AG10803 (cell line): ENCODE measurements at places on chromosomes 3 and 15.

DNA sequence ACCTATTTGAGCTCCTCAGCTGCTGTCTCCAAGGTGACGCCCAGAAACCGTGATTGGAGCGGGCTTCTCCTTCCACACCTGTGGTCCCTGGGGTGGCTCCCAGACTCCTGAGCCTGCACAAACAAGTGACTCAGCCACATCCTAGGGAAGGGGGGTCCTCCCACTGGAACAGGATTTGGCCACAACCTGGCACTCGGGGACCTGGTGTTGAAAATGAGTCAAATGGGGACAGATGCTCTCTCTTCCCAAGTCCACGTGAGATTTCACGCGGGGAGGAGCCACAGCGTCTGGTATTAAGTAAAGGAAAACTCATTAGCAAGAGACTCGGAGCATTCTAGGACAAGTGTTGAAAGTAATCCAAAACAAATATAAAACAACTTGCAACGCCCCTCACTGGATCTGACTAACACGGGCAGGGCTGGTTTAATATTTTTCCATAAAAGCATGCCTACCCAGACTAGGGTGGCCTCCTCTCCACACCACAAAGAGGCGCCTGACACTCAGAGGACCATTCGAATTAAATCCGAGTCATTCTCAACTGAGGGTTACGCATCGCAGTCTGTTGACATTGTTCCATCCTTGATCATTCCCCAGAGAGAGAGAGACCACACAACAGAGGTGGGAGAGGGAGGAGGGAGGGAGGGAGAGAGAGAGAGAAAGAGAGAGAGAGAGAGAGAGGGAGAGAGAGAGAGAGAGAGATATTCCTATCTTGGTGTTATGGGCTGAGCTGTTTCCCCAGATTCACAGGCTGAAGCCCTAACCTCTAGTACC, 74.4 kb downstream of the MGLL start:
- peak; percentile 88 for DNase-seq

- no peak for DNase-seq
Measured at GRCh38 chr3:95710684-95711083, 1103.7 kb upstream of the EPHA6 start.

GRCh38 chr3:9779721-9780457, 10.1 kb upstream of the CAMK1 start:
- DNase-seq = no peak

GRCh38 chr3:119557877-119558269, 1.5 kb downstream of the CD80 start:
- DNase-seq = no peak

GRCh38 chr3:123749711-123750110, 134.4 kb downstream of the MYLK start:
- peak; percentile 99 for DNase-seq

GRCh38 chr3:16200411-16200810, 25.9 kb downstream of the GALNT15 start:
- DNase-seq = peak; percentile 61

- DNase-seq = peak; percentile 83
Measured at GRCh38 chr3:138347960-138348753, at the start of gene MRAS. TSS of gene MRAS (plus strand) at chr3:138348579. CDS start at chr3:138372884, 24,305 bp downstream.

DNA sequence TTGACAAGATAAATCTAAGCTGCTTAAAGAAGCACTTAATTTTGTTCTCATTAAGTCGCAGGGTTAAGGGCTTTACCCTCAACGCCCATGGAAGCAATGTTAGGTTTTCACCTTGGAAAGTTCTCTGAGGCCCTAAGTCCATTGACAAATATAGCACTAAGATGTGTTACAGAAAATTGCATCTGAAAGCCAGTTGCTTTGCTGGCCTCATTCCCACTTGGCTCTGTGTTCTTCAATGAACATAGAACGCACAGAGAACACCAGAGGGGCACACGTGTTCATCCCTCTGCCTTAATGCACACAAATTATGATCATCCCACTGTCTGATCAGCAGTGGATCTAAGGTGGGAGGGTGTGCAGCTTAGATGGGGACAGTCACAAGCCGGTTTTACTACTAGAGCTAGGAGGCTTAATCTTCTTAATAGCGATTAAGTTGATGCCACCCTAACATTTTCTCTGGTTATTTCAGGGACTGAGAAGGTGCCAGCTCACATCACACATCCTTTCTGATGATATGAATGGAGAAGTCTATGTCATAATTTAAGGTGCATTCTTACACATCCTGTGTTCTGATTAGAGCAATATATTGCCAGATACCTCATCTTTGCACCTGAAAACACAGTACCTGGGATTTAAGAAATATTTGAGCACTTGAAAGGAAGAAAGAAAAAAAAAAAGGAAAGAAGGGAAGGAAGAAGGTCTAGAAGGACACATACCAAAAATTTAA, 224.4 kb upstream of the ICE2 start:
- no peak for DNase-seq

DNA sequence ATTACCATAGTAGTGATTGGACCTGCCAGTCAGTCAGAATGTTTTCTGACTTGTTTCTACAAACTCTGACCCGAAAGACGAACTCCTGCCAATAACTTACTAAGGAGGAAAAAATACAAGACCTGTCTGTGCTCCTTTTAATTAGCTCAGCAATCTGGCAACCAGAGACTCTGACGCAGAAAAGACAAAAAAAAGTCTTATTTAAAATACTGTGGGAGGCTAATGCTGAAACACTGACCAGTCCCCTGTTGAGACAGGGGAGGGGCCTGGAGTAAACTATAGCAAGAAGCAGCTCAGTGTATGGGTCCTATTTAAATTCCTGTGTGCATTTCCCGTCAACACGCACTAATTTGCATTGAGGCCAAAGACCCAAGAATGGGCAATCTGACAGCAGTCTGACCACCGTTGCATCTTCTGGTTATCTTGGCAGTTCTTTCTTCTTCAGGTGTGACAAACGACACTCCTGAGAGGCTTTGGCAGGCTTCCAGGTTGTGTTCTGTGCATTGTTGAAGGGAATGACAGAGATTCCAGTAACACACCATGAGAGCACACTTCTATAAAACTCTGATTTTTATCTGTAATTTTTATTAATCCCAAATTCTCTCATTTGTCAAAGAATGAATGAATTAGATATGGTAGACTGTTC, 1114.3 kb downstream of the IGSF11 start:
- DNase-seq = no peak

DNA sequence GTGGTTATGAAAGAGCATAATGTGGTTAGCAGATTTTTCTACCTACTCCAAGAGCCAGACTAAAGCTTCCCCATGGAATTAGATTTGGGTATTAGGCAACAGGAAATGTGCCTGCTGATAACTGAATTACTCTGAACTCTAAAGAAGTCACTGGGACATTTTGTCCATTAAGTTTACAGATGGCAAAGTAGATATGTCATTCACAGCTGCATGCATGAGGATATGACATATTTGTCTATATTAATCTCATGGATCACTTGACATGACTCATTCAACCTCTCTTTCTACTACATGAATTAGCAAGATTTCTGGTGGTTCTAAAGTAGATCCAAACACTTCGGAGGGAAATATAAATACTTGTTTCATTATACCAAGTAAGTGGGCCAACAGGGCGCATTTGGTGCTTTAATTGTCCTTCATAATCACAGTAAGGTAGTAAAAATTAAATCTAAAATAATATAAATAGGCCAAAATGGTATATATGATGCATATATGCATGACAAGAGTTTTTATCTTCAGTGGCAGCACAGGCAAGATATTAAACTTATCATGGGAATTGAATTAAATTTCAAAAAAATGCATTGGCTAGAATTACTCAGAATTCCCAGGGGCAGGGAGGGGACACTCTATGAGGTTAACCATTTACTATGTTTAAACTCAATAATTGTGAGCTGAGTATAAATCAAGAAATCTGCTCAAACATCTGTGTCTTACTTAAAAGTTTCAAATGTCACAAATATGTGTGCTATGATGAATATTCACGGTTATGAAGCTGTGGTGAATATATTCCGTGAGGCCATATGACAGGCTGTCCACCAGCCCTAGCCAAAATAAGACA, 365.3 kb upstream of the KCNMB2 start:
- DNase-seq = peak; percentile 85

DNA sequence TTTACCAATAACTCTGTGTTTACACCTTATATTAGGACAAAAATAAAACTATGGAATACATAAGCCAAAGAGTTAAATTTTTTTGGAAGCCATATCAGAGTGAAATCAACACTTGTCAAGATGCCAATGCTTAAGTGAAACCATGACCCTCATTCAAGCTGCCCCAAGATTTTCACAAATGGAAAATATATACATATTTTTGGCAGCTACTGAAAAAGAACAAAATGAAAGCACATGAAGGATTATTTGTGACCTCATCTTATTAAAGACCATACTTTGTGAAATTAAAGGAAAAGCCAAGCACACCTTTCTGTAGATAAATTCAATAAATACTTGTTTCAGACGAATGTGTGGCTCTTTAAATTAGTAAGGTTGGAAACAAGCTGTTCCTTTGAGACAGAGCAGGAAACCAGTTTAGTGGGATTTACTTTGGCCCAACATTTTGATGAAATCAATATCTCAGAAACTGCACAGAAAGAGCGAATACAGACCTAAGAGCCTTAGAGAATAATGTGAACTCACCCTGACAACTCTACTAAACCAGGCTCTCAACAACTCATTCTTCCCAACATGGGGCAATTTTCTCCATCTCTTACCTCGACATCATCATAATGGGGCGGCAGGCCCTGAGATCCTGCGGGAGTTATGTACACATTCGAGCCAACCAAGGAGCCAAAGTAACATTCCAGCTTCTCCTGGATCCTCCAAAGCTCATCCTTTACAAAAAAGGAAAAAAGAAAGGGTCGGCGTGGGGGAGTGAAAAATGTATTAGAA, 11.1 kb downstream of the RIOX2 start:
- no peak for DNase-seq

- DNase-seq = peak; percentile 3
Measured at GRCh38 chr3:151709847-151710246, 23.9 kb upstream of the AADACL2 start.
